NCI-H446 (cell line): ENCODE measurements at places on chromosomes 6 and 20.
A peak's percentile ranks its signal among the peaks of the same experiment; 100 is the strongest.

DNA sequence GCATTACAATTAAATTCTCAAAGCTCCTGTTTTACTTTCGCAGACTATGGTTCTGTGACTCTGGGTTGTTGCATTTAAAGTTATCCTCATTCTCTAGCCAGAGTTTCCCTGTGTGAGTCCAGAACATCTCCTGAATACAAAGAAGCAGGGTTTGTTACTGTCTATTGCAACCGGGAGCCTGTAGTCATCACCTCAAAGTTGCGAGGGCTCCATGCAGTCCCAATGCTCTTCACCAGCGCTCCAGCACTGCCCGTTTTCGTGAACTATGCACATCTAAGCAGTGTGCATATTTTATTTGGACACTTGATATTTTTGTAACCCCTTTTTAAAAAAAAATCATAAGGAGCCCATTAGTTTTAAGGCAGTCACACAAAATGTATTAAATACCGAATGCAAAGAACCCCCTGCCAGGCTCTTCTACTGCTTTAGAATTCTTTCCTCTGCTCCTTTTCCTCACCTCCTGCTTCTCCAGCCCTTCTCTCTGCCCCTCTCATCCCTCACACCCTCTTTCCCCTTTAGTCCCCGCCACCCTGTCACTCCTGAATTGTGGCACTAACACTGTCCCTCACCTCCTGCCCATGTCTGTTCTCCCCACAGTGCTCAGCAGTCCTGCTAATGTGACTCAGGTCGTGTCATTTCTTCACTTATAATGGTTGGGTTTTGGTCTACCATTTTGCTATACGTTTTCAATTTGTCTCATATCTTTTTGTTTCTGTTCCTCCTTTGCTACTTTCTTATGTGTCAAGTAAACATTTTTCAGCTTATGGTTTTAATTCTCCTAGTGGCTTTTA lies 1.1 kb upstream of the HLA-C start:
- no peak for DNase-seq

GRCh38 chr6:97864366-97864765 lies 581.4 kb upstream of the MMS22L start:
- DNase-seq, result no peak

DNA sequence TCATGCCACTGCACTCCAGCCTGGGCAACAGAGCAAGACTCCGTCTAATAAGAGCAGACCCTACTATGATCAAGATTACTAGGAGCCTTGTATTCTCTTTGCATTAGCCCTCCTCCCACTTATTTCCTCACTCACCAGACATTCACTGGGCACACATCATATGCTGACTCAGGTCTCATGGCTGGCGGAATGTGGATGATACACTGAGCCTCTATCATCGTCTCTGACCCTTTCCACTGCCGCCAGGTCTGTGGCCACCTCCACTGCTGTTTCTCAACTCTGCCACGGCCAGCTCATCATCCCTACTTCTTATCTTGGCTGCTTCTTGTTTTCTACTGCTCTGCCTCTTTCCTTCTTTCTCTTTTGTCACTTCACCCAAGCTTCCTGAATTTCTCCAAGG lies 161.0 kb downstream of the BACH2 start:
- no peak for DNase-seq

DNA sequence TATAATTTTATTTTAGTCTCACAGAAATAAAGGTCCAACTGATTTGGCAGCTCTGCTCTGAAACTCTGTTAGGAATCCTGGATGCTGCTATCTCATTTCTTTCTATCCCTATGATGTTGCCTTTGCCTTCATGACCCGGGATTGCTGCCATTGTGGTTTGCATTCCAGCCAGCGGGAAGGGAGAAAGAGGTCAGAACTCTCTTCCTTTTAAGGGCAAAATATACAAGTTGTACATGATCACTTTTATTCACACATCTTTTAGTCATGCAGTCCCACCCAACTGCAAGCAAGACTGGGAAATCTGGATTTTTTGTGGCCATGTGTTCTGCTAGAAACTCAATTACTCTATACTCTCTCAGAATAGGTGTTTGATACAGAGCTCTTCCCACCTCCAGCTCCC lies 263.1 kb upstream of the ZFP64 start:
- no peak for DNase-seq

DNA sequence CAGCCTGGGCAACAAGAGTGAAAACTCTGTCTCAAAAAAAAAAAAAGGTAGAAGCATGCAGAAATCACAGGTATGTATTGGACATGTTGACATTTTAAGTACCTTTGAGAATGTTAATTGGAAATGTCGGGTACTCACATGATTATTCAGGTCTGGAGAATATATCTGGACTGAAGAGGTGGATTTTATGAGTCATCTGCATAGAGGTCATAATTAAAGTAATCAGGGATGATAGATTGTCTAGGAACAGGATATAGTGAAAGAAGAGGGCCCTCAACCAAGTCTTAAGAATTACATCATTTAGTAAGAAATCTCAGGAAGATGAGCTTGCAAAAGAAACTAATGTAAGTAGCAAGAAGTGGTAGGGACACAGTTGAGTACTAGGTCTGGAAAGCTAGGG lies 212.5 kb downstream of the UTRN start:
- no peak for DNase-seq

- DNase-seq, result no peak
These were observed 542.3 kb downstream of the QKI start for GRCh38 chr6:163956571-163957407.

DNA sequence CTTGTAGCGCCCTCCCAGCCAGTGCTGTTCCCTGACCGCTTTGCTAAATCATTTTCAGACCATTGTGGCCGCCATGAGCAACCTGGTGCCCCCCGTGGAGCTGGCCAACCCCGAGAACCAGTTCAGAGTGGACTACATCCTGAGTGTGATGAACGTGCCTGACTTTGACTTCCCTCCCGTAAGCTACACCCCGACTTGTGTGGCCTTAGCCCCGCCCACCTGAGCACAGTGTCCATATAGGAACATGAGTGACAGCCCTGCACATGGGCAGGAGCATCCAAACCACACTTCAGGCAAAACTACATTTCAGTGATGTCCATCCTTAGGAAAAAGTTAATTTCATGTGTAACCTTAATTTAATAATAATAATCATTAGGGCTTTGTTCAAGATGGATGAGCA lies 51.1 kb downstream of the GNAS start:
- DNase-seq, result no peak

DNA sequence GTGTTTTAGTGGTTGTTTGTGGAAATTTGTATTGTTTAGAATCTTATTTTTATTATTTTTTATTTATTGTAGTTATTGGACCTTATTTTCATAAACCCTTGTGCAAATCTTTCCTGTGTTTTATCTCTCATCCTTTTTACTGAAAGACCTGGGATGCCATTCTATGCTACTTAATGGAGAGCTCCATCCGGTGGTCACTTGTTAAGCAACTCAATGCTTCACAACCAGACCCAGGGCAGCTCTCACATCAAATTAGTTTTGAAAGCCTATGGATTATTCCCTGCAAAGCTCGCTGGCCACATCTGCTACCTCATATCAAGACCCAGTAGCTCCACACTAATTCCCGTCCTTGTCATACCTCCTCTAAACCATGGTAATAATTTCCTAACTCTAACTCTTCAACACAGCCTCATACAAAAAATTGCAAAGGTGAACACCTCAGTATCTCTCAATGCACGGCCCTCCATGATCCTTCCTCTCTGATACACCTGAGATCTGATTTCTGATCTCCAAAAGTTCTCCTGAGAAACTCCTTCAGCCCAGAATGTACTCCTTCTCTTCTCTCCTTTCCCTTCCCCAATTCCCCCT lies 296.6 kb upstream of the MANEA start:
- DNase-seq, result peak; percentile 75

GRCh38 chr20:4176187-4176586 lies 160.8 kb upstream of the RNF24 start:
- DNase-seq, result no peak

DNA sequence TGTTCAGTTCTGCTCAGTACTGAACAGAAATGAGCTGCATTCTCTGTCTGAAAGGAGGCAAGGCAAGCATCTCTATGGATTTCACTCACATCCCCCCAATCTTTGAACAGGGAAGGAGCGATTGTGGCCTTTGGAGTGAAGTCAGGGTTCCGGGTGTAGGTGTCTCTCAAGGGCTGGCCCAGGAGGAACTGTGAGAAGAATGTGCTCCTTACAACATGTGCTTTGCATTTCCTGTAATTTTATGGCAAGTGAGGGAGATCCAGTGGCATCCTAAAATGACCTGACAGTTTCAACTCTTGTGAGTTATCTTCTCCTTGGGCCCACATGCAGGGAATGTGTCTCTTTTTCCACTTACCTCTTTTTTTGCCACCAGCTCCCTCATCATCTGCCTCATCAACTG lies 63.0 kb upstream of the RIN2 start:
- no peak for DNase-seq

GRCh38 chr6:108665495-108666196 lies 104.9 kb downstream of the FOXO3 start:
- no peak for DNase-seq

- no peak for DNase-seq
These were observed 7.3 kb upstream of the CGA start for GRCh38 chr6:87102151-87102621.

GRCh38 chr6:41901882-41902519 lies 6.8 kb upstream of the USP49 start:
- no peak for DNase-seq

DNA sequence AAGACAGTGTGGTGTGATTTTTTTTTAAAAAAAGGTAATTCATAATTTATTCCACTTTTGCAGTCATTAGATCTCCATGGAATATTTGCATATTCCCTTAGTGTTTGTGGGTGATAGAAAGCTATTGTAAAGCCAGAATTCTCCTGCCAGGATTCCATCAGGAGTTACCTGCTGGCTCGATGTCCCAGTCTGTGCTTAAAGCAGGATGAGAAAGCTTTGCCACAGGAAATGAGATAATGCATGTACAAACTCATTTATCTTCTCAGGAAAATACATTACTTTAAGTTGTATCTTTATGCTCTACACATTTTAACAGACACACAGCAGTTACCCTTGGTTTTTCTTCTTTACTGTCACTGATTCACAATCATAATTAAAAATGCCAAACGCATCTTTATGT lies 553.0 kb downstream of the CD109 start:
- no peak for DNase-seq

DNA sequence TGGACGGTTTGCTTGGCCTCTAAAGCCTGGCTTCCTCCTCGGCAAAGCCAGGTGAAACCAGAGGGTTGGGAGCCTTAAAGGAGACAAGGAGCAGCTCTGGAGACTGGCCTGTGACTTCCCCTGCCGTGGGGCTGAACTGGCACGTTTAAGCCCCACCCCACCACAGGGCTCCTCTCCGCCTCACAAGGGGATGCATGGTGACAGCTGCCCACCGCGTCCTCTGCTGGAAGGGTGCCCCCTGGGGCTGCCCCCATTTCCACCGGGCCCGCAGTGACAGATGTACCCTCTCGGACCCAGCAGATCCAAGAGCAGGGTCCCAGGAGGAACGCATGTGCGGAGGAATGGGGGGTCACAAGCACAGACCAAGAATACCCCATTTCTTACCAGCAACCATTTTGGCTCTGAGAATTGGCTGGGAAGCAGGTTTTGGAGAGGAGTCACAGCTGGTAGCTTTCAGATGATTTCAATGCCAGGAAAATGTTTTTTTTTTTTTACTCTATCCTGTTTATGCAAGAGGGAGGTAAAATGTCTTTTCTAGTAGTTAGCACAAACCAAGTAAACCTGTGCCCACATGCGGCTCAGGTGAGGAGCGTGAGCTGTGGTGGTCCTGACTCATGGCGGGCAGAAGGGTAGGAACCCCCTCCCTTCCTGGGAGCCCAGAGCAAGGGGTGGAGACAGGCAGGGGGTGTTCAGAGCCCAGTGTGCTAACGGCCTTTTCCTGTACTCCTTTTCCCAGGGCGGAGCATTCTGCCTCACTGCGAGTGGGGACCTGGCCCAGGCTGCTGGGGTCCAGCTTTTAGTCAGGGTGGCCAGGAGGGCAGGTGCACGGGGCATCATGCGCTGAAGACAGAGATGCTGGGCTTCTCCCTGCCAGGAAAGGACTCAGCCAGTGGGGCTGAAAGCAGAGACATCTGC lies 33.0 kb downstream of the FRMD1 start:
- DNase-seq, result no peak

- DNase-seq, result no peak
These were observed 543.3 kb upstream of the MARCKS start for GRCh38 chr6:113313841-113314240.

DNA sequence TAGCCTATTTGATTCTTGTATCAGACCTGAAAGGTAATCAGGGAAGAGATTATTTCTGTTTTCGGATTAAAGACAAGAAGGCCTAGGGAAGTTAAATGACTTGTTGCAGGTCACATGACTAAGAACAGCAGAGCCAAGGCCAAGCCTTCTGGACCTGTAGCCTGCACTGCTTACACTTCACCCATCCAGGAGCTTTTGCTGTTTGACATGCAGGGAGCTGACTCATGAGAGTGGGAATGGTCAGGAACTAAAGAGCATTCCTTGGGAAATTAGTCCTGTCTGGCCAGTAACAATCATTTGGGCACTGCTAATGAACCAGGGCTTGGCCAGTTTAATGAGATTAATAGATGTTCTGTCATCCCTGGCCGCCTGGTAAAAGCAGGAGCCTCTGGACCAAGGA lies 46.8 kb downstream of the EIF2S2 start:
- DNase-seq, result no peak

DNA sequence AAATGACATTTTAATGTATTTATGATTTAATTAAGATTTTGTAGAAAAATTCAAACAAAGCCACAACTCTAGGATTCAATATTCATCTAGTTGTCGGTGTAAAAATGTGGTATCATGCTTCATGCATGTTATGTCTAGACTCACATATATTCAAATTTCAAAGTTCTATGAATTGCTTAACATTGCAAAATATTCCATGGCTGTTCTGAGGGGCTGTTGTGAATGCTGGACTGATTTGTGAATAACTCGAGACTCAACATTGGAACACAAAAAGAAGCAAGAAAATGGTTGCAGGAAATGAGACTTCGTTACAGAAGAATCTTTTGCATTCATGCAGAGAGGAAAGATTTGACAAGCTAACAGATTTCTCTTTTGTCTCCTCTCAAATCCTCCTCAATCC lies 705.9 kb downstream of the DHX35 start:
- no peak for DNase-seq

- DNase-seq, result no peak
These were observed 53.7 kb downstream of the PLCB4 start for GRCh38 chr20:9122571-9122970.

- DNase-seq, result no peak
These were observed 4.5 kb downstream of the DEK start for GRCh38 chr6:18259675-18260447.
